ENCODE measurements at places on chromosomes 3 and 15. TPM values are rescaled to one million over a fixed set of nuclear protein-coding genes. Genes with fewer than 3 reads are reported as not detected.

DNA sequence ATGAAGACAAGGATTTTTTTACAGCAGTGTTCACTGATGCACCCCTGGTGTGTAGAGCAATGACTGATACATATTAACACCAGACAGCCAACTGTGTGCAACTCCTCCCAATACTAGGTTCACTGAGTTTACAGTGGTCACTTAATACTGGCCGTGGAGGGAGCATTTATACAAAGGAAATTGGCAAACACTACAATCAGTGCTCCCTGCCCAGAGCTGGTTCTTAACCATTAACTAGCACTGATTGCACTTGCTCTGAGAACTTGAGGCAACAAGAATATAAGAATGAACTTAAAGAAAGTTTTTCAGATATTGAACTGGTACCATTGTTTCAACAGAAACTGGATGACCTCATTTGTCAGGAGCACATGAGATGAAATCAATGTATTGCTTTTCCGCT is 110.6 kb downstream of the MAGI1 start:
- no peaks in the 10 kb centered on the region for H3K36me3 ChIP-seq
- no peak overlapping the region for H3K4me3 ChIP-seq
- H3K27me3 ChIP-seq = no peaks in the 10 kb centered on the region
- no peak overlapping the region for H3K27ac ChIP-seq
- no peak for DNase-seq
- H3K4me1 ChIP-seq = peaks cover 9% of the 10 kb centered on the region

DNA sequence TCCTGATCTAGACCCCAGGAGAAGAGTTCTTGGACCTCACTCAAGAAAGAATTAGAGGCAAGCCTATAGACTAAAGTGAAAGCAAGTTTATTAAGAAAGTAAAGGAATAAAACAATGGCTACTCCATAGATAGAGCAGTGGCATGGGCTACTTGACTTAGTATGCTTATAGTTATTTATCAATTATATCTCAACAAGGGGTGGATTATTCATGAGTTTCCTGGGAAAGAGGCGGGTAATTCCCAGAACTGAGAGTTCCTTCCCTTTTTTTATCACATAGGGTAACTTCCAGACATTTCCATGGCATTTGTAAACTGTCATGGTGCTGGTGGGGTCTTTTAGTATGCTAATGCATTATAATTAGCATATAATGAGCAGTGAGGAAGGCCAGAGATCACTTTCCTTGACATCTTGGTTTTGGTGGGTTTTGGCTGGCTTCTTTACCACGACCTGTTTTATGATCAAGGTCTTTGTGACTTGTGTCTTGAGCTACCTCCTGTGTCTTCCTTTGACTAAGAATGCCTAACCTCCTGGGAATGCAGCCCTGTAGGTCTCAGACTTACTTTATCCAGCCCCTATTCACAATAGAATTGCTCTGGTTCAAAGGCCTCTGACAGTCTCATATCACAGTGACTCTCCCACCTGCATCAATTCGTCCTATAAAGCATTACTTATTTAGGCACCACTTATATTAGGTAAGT is 35.3 kb upstream of the PLSCR2 start:
- no peak overlapping the region for H3K4me3 ChIP-seq
- DNase-seq = no peak
- peaks cover 50% of the 10 kb centered on the region for H3K4me1 ChIP-seq
- H3K27me3 ChIP-seq = no peaks in the 10 kb centered on the region

- no peak overlapping the region for H3K4me3 ChIP-seq
- no peaks in the 10 kb centered on the region for H3K36me3 ChIP-seq
- no peak overlapping the region for H3K27ac ChIP-seq
- H3K4me1 ChIP-seq = peaks cover 12% of the 10 kb centered on the region
- peak; percentile 68 for DNase-seq
These were observed 217.9 kb downstream of the TBC1D2B start for GRCh38 chr15:77859491-77860060.

GRCh38 chr15:45847645-45848044 is 212.8 kb downstream of the SQOR start:
- no peak overlapping the region for H3K27ac ChIP-seq
- H3K4me3 ChIP-seq = no peak overlapping the region
- no peak for DNase-seq

- peak overlapping the region; percentile 100 for H3K27ac ChIP-seq
- H3K4me3 ChIP-seq = peak overlapping the region; percentile 97
- no peaks in the 10 kb centered on the region for H3K27me3 ChIP-seq
- H3K4me1 ChIP-seq = peaks cover 42% of the 10 kb centered on the region
- DNase-seq = no peak
- H3K36me3 ChIP-seq = peaks cover 5% of the 10 kb centered on the region
These were observed 570 bp downstream of the PCNP start for GRCh38 chr3:101574388-101575112.

Gene ZNF502
- not detected for total RNA-seq

Gene EPB42
- total RNA-seq = not detected

DNA sequence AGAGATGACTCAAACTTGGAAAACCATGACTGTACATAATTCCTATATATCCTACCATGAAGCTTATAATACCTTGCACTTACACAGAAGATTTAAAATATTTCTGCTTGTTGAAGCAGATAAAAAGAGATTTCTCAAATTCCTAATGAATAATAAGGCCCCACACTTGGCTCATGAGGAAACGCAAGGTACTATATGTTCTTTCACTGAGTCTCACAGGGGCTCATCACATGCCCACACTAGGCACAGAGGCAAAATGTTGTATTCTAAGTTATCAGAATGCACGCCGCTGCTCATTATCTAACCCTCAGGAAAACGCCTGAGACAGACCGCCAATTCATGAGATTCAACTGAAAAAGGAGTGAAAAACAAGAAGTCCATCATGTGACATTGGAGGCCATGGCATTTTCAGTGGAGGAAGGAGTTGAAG is 5.6 kb downstream of the MYO1E start:
- peaks cover 63% of the 10 kb centered on the region for H3K4me1 ChIP-seq
- no peak for DNase-seq
- H3K36me3 ChIP-seq = peaks cover 2% of the 10 kb centered on the region
- peak overlapping the region; percentile 74 for H3K27ac ChIP-seq
- no peaks in the 10 kb centered on the region for H3K27me3 ChIP-seq

Gene GUCA1C
- total RNA-seq = not detected

- peak overlapping the region; percentile 98 for H3K27ac ChIP-seq
- no peak for DNase-seq
- peaks cover 53% of the 10 kb centered on the region for H3K4me1 ChIP-seq
- H3K27me3 ChIP-seq = no peaks in the 10 kb centered on the region
- H3K4me3 ChIP-seq = peak overlapping the region; percentile 88
These were observed 1.3 kb downstream of the SMC4 start for GRCh38 chr3:160400702-160401150.

DNA sequence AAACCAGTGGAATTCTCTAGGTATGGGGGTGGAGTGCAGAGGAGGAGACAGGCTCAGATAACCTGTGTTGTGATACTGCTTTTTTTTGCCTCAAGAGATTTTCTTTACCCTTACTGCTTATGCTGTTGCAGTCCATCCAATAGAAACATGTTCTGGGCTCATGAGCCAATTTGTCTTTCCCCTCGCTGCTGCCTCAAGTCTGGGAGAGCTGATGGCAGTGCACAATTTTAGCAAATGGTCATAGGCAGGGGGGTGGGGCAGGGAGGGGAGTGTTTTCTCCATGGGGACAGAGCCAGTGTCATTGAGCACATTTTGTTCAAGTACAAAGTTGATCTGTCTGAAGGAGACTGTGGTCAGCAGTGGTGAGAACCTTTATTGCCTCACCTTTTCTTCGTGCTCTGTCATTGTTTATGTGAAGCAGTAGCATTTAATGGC is 134.9 kb downstream of the MBNL1 start:
- no peaks in the 10 kb centered on the region for H3K27me3 ChIP-seq
- H3K36me3 ChIP-seq = no peaks in the 10 kb centered on the region
- peak overlapping the region; percentile 94 for H3K27ac ChIP-seq
- peaks cover 81% of the 10 kb centered on the region for H3K4me1 ChIP-seq
- H3K4me3 ChIP-seq = peak overlapping the region; percentile 0

Gene ELL3
- total RNA-seq = 3.6 TPM

Gene CCR3
- not detected for total RNA-seq

Gene ERICH6
- not detected for total RNA-seq

DNA sequence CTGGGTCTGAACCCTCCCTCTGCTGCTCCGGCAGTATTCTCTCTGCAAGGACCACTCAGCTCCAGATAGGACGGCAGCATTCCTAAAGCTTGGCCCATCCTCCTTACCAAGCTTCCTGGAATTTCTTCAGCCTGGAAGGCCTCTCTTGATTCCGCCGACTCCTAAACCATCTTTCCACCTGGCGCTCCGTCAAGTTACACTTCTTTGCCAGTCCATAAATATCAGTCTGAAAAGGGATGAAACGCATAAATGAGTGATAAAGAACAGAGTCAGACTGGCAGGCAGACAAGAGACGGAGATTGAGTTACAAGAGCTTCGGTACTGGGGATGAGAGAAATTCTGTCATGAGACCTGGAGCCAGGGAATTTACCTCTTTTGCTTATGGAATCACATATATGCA is 44.3 kb downstream of the CERS3 start:
- H3K27me3 ChIP-seq = peaks cover 2% of the 10 kb centered on the region
- no peak overlapping the region for H3K27ac ChIP-seq
- no peak overlapping the region for H3K4me3 ChIP-seq
- H3K36me3 ChIP-seq = no peaks in the 10 kb centered on the region

Gene MAP1A
- total RNA-seq = 95.3 TPM
